ENCODE measurements at places on chromosomes 3 and 15.
A peak's percentile ranks its signal among the peaks of the same experiment; 100 is the strongest.

DNA sequence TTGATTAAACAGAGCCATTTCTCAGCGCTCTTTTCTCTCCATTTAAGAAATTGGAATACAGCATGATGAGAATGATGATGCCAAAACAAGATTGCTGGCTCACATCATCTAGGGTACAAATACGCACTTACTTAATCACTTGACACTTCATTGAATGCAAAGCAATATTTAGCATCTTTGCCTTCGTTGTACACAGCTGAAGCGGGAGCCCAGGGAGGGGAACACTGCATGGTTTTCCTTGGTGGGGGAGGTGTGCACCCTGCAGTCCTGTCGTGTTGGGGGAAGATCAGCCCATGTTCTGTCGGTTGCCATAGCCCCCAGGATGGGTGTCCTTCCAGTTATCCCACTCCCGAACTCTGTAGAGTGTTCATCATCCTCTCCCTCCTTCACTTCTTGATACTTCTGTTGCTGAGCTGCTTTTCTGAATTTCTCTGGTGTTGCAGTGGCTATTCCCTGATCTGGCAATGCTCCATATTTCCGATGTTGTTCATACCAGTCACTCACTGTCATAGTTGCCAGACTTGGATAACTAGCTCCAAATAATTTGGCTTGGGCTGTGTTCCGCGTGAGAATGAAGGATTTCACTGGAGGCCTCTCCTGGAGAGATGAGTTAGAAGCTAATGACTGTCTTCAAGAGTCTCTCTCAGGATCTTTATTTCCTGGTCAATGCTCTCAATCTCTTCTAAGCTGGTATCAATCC is 50.1 kb upstream of the DYNC1LI1 start:
- DNase-seq = no peak

DNA sequence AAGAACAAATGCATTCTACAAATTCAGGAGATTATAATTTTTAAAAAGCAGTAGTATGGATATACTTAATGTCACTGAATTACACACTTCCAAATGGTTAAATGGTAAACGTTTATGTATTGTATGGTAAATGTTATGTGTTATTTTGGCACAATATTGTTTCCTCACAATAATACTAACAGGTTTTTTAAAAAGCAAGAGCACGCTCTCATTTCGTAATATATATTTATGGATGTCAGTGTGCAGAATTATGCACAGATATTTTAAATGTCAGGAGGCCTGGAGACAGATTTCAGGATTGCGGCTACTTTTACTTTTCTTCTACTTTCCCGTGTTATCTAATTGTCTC is 533 bp downstream of the ZNF445 start:
- no peak for DNase-seq

- peak; percentile 78 for DNase-seq
Measured at GRCh38 chr3:167814441-167814951, 79.0 kb downstream of the SERPINI1 start.

GRCh38 chr15:101200181-101200580 is 51.7 kb downstream of the CHSY1 start:
- no peak for DNase-seq

GRCh38 chr3:173933113-173933512 is 535.6 kb downstream of the NLGN1 start:
- no peak for DNase-seq

DNA sequence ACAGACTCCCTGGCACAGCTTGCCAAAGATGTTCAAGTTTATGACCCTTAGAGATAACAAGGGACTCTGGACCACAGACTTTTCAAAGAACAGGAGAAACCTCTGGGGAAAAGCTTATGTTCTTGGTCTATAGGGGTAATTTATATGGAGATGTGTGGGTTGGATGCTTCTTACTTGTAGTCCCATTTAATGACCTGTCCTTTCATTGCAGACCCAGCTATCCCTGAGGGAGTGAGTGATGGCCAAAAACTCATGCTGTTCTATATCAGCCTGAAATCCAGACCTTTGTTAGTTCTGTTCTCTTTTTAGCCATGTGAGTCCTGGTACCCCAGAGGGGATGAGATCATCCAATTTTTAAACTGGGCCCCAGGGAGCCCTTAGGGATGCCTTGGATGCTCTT is 43.7 kb upstream of the MRPL3 start:
- no peak for DNase-seq

DNA sequence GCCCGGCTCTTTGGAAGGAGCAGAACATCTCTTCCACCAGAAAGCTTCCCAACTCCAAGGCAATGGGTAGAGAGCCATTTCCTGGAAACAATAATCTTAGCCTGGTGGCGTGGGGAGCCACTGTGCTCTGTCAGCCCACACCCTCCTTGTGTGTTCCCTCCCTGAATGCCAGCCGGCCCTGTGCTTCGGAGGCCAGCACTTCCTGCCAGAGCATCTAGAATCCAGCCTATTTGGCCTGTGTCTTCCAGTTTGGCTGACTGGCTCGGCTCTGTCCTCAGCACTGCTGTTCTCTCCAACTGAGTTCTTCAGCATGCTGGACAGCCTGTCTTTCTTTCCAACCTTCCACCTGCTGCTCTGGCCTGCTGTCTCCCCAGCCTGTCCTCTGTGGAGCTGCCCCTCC is 349.3 kb downstream of the MFSD1 start:
- no peak for DNase-seq

- DNase-seq = peak; percentile 49
Measured at GRCh38 chr3:51340989-51341636, 44.0 kb upstream of the MANF start.

GRCh38 chr15:86336051-86336788 is 256.5 kb downstream of the AGBL1 start:
- DNase-seq = peak; percentile 4

GRCh38 chr3:105533960-105534359 is 167.3 kb downstream of the ALCAM start:
- DNase-seq = no peak
